ENCODE measurements at places on chromosomes 7 and 10.

DNA sequence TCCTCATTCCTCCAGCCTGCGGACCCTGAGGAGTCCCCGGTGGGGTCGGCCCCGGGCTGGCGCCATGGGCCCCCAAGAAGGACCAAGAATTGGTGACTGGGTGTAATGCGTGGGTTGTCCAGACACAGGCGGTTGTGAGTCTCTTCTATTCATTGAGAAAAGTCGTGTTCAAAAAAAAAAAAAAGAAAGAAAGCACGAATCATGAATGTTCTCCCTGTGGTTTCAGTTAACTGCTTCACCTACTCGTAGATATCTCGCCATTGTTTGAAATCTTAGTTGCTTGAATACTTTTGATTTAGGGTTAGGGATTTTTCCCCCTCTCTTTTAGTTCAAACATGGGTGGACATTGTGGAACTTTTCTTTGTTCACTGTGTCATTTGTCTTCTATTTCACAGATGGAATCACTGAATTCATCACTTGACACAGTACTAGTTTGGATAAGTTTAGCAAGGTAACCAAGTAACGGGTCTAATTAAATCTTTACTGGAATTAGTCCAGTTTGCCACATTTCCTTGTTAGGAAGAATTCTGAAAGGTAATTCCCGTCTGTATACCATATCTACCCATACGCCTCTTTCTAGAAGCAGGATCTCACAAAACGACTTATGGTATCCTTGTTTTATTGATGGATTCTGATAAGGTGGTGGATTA, 775 bp downstream of the STARD3NL start:
- DNase-seq = peak; percentile 20

GRCh38 chr10:120824881-120825309, 26.3 kb upstream of the WDR11 start:
- peak; percentile 20 for DNase-seq

DNA sequence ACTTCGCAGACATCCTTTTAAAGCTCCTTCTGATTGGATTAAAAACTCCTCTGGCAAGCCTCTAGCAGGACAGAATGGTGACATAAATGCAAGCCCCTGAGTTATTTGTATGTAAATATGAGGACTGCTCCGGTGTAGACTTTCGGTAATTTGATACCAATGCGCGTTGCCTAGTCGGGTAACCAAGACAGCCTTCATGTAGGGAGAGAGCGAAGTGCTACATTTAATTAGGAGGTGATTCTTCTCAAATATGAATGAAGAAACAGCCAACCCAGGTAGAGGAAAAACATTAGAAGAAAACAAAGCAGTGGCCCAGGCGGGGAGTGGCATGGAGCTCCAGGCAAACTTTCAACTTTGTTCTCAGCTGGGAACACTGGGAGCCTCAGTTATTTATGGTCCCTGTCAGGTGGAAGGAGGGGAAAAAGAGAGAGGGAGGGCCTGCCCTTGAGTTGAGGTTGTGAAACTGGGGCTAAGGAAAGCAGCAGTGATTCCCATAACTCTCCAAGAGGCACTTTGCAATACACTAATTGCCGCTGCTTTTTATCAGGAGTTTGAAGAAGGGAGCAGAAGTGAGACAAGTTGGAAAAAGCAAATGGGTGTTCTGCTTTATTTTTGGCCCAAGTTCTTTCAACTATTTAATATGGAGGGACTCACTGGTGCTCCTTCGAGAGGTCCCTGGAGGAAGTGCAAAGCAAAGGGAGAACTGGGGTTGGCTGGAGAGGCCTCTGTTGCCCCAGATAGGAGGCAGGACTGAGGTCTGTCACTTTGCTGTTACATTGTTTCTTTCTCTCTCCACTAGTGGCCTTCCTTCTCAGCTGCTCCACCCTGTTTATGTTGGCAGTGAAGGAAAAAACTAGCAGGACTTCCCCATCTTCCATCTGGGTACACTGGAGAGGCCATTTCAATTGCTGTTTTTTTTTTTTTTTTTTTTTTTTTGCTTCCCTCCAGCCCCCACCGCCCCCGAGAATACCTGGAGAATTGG, 234.6 kb upstream of the CCDC6 start:
- DNase-seq = no peak

DNA sequence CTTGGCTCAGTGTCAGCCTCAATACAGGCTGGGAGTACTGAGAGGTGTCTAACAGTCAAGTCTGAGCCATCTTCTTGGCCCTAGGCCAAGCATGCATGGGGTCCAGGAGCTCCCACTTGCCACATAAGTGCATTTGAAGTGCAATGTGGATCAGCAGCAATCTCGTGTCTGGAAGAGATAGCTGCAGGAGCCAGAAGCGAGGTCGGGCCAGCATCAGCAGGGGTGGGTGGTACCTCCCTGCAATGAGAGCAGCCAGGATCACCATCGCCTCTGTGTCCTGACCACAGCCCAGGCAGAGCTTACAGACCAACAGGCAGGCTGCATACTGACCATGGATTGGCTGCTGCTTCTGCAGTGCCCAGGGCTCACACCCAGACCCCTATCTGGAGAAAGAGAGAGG, 83.0 kb upstream of the CXCL12 start:
- no peak for DNase-seq

DNA sequence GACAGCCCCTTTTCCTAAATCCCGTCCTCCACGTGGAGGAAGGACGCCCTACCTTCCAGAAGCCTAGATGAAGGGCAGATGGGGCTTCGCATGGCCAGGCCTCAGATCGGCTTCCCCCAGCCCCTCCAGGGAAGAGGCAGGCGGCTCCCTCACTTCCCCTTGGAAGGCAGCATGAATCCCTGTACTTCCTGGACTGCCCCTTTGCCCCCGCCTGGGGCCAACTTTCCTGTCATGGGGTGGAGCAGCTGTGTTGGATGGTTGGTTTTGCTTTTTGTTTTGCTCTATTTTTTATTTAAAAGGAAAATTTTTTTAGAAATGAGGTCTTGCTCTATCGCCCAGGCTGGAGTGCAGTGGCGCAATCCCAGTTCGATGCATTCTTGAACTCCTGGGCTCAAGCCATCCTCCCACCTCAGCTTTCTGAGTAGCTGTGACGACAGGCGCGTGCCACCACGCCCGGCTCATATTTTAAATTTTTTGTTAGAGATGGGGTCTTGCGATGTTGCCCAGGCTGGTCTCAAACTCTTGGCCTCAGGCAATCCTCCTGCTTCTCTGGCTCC, 27.2 kb downstream of the GTF2IRD1 start:
- no peak for DNase-seq

DNA sequence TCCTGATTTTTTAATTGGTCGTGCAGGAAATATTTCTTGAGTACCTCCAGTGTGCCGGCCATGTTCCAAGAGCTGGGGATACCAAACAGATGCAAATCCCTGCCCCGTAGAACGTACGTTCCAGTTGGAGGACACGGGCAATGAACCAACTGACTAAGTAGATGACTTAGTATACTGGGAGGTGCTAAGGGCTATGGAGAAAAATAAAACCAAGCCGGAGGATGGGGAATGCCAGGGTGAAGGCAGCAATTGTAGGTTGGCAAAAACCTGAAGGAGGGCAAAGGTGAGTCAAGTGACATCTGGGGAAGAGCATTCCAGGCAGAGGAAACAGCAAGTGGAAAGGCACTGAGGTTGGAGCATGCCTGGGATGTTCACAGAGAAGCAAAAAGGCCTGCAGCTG, 6.8 kb upstream of the VSIR start:
- no peak for DNase-seq

DNA sequence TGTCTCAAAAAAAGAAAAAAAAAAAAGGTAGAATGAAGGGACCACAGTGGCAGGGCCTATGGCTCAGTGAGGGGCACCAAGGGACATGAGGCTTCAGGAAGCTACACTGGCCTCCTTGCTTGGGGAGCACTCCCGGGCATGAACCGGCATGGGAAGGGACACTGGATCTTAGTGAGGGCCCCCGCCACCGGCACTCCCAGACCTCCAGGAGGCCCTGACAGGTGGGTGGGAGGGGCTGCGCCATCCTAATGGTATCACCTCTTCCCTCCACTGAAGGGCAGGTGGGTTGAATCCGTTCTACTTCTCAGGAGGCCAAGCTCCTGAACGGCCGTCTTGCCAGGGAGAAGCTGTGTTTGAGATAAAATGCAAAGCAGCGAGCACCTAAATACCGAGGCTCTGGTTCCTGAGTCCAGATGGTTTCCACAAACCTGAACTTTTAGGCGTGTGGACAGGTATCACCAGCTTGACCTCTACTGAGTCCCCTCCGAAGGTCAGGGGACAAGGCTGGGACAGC, 69.8 kb downstream of the C10orf143 start:
- no peak for DNase-seq

DNA sequence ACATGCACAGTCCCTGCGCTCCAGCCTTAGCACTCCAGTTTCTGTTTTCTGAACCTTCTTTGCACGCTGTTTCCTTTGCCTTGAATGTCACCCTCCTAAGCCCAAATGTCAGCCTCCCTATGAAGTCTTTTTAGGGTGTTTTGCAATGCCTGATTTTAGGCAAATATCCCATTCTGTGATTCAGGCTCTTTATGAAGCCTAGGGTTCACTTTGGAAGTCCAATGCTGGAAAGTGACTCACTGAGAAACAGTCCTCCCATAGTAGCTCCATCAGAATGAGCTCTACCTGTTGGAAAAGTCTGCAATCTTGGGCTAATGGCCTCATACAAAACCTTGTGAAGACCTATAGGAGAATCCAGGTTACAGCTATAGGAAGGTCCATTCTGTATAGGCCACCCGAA, 5.3 kb downstream of the LAMB4 start:
- DNase-seq = no peak

GRCh38 chr7:38830826-38831225, 78.2 kb downstream of the VPS41 start:
- DNase-seq = no peak
